ENCODE measurements at places on chromosomes 13 and 19.

DNA sequence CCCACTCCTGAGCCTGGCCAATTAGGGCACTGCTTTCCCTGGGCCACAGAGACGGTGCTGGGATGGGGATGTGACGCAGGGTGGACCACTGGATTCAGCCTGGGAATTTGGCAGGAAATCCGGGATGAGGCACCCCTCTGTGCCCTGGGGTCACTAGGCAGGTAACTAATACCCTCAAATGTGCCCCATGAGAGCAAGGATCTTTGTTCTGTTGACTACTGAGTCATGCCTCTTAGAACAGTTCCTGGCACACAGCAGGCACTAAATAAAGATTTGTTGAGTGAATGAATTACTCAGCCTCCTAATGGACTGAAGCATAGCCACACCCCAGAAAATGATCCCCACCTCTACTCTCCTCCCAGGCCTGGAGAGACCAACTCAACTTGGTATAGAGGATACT lies 15.9 kb downstream of the OPA3 start:
- DNase-seq: no peak

GRCh38 chr13:114001331-114002008 lies 27.6 kb upstream of the C13orf46 start:
- DNase-seq: no peak

DNA sequence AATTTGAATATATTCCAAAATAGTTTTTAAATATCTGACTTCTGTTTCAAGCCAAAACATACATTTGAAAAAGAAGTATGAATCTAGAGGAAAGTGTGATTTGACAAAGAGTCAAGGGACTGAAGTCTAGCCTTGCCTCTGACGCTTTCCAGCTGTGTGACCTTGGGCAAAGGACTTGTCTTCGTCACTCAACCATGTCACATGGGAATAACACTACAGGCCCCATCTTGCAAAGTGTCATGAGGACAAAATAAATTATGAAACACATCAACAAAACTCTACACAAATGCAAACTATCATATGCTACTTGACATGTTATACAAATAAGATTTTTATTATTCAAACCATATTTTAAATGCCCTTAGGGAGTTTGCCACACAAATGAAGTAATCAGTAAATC lies 73.0 kb downstream of the CYSLTR2 start:
- DNase-seq: no peak

GRCh38 chr19:23527797-23528196 lies 132.5 kb upstream of the ZNF91 start:
- no peak for DNase-seq

DNA sequence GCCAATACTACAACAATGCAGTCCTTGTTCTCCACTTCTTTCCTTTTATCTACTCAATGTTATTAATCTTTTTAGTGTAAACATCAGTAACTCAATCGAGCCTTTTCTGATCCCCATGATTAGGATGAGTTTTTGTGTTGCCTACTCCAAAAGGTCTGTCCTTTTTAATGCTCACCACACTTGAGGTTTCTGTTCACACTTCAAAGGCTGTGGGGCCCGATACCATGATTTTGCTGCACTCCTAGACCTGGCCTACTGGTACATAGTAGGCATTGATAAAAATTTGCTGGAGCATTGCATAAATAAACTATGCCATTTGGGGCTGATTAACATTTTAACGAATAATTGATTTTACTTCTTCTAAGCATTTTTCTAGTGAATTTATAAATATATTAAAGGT lies 125.4 kb upstream of the KLF12 start:
- no peak for DNase-seq

- DNase-seq: no peak
Measured at GRCh38 chr19:17848595-17849292, 962 bp upstream of the JAK3 start.

DNA sequence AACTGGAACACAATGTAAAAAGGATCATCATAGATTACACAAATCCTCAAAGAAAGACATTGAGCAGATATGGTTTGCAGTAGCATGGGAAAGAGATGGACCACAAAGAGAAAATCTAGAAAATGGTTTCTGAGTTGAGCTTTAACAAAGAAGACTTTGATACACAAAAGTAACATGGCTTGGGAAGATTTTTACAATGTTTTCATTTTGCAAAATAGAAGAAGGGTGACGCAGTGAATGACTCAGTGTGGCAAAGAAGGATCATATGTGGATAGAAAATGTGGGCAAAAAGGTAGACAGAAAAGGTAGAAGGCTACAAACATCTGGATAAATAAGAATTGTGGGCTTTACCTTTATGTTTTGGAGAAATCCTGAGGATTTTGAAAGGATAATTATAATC lies 1220.5 kb downstream of the PCDH17 start:
- DNase-seq: no peak
